DMS153 (cell line): ENCODE measurements at places on chromosomes 12 and 14.
A peak's percentile ranks its signal among the peaks of the same experiment; 100 is the strongest.

DNA sequence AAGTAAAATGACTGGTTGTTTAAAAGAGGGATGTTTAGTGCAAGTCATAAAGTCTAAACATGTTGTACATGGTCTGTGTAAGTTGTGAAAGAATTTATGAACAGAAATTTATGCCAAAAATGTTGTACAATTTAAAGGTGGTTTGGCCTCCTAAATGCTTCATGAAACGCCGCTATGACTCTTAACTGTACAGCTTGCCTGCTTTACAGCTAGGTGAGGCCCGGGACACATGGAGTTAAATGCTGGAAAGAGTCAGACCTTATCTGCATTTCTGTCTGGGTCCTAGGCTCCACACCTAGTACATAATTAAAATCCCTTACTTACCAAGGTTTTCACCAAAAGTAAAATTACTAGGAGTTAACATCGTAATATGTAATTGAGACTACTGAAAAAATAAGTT lies 28.4 kb upstream of the B4GALNT1 start:
- no peak for DNase-seq

GRCh38 chr12:17333287-17333686 lies 727.3 kb upstream of the LMO3 start:
- no peak for DNase-seq

DNA sequence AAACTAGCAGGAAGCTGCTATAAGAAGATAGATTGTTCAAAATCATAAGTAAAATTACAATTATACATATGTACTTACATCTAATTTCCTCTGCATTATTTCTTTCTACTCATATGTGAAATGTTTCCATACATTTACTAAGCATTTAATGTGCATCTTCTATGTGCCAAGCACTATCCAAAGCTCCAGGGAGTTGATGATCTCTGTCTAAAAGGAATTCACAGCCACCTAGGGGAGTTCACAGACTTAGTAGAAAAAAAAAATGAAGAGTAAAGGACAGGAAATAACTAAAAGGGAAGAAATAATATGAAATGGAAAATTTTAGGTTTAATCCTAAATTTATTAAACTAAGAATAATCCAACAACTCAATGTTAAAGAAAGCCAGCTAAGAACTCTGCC lies 91.7 kb downstream of the EFCAB11 start:
- DNase-seq, result no peak

DNA sequence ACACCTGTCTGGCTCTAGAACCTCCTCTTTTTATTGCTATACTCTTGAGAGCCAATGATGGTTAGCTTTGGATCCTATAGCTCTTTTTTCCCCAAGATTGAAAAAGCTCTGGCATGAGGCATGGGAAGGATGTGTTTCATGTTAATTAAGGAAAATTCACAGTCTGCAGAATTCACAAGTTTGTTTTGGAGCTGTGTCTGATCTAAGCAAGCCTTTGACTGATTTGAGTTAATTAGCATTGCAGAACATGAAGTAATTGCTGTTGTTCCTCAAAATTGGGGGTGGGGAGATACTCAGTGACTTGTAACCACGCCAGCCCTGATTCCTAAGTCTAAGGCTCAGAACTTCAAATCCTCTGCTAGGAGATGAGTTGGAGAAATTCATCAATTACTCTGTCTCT lies 205.0 kb downstream of the SUDS3 start:
- no peak for DNase-seq

DNA sequence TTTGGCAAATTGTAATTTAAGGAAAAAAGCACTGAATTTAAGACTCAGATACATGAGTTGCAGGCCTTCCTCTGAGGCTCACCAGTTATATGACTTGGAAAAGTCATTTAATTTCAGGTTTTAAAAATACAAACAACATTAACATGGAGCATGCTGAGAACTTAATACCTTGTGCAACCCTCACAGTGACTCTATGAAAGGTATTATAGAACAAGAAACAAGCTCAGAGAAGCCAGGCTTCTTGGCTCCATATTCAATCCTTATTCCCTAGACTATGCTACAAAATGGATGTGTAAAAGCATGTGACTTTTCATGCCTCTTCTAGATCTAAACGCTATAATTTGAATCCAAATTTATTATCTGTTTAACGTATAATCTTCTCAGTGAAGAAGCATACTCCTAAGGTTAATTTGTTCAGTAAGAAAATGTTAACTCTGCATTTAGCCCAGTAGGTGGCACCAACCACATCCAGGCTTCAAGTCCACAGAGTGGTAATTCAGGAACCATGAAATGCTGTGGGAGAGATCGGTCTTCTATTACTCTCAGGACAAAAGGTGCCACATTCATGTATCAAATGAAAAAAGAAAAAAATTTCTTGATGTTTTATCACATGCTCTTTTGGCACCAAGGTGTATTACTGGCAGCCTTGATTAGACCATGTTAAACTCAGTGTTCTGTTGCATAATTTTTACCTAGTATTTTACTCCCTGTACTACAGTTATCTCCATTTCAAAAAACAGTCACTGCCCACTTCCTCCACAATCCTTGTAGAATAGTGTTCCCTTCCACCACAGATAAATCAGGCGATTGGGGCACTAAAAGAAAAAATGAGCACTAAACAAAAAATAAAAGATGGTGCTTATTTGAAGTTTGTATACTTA lies 9.3 kb downstream of the CCDC196 start:
- DNase-seq, result peak; percentile 52

GRCh38 chr14:102545461-102546265 lies 36.1 kb upstream of the ANKRD9 start:
- no peak for DNase-seq

GRCh38 chr12:106188256-106188655 lies 49.5 kb upstream of the NUAK1 start:
- DNase-seq, result no peak

GRCh38 chr14:104108570-104109541 lies 23.4 kb downstream of the ASPG start:
- DNase-seq, result no peak

DNA sequence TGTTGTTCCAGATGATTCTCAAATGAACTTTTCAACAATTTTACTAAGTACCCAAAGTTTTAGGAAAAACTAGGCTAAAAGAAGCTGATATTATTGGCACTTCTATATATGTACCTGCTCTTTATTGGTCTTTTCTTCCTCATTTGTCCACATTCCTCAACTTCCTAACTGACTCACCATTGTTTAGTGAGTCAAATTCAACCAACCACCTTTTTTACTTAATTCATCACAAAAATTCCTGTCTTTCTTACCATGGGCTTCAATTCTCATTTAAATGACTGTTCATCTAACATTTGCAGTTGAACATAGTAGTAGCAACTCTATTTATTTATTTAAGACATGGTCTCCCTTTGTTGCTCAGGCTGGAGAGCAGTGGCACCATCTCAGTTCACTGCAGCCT lies 47.6 kb upstream of the SLC2A13 start:
- DNase-seq, result no peak

DNA sequence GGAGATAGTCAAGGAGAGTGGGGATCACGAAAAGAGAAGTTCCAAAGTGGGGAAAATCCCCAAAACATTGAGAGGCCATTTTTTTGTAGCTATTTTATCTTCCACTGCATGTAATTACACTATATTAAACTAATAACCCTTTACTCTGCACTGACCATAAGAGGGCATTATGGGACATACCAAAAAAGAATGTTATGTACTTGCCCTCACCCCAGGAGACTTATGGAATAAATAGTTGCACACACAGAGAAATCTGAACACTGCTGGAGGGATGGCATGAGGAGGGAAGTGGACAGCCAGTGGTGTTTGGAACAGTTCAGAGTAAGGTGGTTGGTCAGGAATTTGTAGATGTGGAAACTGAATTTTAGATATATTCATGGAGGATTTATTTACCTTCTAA lies 422.9 kb downstream of the SNAPC1 start:
- DNase-seq, result no peak

- DNase-seq, result peak; percentile 35
These were observed 235.5 kb downstream of the AKAP6 start for GRCh38 chr14:32564596-32564995.

GRCh38 chr14:105168979-105169507 lies 467 bp upstream of the JAG2 start:
- DNase-seq, result no peak

- DNase-seq, result no peak
These were observed 71.4 kb upstream of the GNPNAT1 start for GRCh38 chr14:52862632-52863333.

DNA sequence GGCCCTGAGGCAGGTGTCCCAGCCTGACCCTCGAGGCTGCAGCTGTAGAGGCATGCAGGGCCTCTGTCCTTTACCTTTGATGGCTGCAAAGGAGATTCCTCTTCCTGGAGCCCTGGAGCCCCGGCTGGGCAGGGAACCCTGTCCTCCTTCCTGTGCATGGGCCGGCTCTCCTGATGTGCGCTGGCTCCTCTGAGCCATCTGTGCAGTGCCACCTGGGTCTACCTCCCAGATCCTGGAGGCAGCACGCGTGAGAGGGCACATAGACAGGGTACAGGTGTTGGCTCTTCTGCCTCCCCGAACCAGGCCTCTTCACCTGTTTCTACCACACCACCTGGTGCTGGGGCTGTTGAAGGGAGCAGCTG lies 115.1 kb downstream of the BEGAIN start:
- peak; percentile 80 for DNase-seq

DNA sequence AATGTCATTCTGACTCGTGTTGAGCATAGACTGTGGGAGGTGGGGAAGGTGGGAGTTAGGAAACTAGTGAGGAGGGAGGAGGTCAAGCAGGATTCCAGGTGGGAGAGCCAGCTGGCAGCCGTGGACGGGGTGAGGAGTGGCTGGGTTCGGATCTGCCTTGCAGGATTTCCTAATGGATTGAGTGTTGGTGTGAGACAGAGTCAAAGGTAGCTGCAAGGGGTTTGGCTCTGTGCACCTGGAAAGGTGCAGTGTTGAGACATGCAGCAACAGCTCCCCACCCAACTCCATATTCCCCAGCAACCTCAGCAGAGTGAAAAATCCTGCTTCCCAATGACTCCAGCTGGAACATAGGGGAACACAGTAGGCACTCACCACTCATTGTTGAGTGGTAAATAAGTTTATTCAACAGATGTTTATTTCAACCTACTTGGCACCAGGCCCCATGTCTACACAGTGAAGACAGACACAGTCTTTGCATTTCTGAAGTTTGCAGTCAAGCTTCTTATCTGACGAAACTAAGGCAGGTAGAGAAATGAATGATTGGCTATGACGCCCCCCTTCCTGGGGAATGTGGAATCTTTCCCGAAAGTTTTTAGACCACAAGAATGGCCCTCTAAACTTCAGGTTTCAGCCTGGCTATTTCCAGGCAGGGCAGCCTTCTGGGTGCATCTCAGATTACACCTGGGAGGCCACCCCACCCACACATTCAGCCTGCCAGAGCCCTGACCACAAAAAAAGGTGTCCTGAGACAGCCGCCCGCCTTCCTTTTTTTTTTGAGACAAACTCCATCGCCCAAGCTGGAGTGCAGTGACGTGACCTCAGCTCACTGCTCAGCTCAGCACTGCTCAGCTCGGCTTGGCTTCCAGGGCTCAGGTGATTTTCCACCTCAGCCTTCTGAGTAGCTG lies 37.9 kb upstream of the PLEKHG6 start:
- peak; percentile 18 for DNase-seq

DNA sequence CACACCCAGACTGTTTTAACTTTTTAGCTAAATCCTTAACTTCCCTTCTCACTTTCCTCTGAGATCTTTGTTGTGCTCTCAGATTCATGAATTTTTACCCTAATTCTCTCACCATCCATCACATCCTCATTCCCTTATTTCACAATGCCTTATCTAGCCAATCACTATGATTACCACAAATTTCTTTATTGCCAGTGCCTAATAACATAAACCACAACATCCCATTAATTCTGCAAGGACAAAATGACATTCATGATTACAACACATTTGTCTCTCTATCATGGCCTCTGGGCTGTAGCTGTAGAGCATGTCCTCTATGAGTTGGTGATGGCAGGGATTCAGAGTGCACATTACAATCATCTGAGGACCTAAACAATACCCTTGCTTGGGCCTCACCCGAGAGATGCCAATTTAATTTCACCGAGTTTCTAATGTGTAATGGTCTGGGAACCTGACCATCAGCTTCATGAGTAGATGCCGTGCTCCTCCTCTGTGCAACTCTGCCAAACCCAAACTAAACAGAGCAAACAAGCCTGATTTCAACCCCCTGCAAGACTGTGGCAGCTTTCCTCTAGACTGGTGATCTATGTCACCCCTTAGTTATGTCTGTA lies 99.3 kb downstream of the SPTSSA start:
- no peak for DNase-seq
